Inflammatory macrophage (primary cell): ENCODE measurements at places on chromosomes 2 and 18.
A peak's percentile ranks its signal among the peaks of the same experiment; 100 is the strongest.

DNA sequence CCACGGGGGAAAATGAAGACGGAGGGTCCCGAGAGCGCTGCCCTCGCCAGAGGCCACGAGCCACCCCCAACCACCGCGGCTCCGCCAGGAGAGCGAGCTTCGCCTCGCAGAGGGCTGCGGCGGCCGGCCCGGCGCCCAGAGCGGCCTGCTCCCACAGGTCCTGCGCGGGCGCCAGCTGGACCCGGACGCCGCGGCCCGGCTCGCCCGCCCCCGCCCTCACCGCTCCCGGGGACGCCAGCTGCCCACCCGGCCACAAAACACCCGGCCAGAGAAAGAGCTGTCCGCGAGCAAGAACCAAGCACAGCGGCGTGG lies 709 bp downstream of the PTPN2 start:
- DNase-seq, result no peak

DNA sequence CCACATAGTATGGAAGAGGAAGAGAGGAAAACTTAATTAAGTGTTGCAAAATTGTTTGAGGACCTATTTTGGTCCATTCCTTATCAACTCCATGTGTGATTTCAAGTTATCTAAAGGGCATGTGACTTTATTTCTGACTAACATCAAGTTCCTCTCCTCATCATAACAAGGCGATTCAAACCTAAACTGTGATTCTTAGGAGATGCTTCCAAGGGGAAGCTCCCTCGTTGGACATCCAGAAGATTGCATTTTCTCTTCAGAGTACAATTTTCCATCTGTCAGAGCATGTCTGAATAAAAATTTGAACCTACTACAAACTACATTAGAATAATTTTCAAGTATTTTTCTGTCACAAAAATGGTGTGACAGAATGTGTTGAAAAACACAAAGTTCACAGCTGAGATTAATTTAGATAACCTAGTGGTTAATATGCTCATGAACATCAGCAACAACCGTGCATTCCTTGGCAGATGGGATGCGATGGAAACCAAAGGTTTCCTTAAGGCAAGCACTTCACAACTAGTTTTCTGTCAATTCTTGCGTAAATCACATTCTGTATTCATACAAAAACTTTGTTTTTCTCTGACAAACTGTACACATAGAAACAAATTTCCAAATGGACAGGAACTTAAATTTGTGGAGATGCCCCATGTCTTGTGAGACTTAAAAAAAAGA lies 4.2 kb downstream of the SFT2D3 start:
- DNase-seq, result peak; percentile 25

DNA sequence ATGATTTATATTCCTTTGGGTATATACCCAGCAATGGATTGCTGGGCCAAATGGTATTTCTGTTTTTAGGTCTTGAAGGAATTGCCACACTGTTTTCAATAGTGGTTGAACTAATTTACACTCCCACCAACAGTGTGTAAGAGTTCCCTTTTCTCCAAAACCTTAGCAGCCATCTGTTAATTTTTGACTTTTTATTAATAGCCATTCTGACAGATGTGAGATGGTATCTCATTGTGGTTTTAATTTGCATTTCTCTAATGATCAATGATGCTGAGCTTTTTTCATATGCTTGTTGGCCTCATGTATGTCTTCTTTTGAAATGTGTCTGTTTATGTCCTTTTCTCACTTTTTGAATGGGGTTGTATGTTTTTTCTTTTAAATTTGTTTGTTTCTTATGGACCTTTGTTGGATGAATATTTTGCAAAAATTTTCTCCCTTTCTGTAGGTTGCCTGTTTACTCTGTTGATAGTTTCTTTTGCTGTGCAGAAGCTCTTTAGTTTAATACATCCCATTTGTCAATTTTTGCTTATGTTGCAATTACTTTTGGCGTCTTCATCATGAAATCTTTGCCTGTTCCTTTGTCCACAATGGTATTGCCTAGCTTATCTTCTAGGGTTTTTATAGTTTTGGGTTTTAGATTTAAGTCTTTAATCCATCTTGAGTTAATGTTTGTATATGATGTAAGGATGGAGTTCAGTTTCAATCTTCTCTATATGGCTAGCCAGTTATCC lies 119.7 kb upstream of the XIRP2 start:
- no peak for DNase-seq

DNA sequence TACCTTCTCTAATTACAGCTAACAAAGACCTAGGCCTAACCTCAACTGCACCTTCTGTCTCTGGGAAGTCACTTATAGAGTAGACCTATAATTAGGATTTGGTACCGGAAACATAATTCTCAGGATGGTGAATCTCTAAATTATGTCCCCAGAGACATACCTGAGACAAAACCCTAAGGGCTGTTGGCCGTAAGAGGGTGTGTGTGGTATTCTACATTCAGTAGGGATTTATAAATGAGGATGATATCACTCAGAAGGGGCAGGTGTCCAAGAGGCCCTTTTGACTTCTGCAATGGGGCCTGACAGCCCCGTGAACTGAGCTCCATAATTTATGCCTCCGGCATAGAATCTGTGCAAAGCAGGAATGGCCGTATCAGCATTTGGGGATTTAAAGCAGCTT lies 13.5 kb upstream of the DARS1 start:
- DNase-seq, result no peak

- DNase-seq, result no peak
Measured at GRCh38 chr2:235383272-235383843, 110.5 kb upstream of the AGAP1 start.

DNA sequence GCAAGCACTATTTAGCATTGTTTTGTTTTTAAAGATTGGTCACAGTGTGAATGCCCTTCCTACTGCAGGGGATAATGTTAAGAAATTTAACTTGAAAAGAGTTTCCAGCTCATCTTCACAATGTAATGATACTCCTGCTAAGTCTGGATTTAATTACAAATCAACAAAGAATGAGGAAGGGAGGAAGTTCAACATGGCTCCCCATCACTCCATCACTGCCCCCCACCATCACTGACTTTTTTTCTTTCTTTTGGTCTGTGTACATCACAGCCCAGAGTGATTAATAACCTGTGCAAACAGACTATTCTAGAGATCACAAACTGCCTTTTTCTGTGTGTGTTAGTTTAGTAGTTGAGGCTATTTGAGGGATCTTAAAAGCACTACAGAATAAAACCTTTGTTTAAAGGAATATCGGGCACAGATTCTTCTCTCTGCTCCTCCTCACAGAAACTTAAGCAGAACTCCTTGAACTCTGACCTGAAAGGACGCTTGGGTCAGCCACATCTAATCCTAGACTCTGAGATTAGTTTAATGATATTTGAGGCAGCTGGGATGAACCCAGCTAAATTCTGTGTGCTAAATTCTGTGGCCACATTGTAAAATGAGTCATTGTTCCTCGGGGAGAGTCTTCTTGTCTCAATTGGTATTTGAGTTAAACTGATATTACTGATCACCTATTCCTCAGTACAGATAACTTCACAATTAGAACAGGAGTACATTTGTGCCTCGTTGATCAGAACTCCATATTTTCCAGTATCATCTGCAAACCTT lies 47.8 kb downstream of the SATB2 start:
- no peak for DNase-seq

DNA sequence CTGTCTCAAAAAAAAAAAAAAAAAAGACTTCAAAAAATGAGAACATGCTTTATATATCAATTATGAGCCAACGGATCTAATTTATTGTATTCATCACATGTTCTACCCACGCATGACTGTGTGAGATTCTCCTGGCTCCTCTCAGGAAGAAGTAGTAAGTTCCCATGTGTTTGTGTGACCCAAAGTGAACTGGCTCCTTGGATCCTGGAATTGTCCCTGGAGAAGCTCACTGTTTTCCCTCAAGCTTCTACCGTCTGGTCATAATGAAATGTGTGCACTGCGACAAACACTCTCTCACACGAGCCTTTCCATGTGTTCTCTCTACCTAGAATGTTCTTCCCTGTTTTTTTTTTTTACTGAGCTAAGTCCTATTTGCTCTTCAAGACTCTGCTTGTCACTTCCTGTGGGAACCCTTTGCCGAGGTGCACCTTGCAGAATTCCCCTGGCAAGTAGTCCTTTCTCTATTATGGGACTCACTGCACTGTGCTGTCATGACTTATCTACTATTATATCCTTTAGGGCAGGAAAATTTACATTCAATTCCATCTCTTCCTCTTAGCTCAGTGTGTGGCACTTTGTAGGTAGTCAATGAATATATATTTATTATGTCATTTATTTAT lies 83.2 kb upstream of the THOC1 start:
- no peak for DNase-seq

- peak; percentile 64 for DNase-seq
Measured at GRCh38 chr2:237500681-237501424, 13.8 kb downstream of the MLPH start.

- no peak for DNase-seq
Measured at GRCh38 chr2:10224734-10225133, 78.0 kb upstream of the HPCAL1 start.

- no peak for DNase-seq
Measured at GRCh38 chr2:41283079-41283775, 764.6 kb upstream of the PKDCC start.

DNA sequence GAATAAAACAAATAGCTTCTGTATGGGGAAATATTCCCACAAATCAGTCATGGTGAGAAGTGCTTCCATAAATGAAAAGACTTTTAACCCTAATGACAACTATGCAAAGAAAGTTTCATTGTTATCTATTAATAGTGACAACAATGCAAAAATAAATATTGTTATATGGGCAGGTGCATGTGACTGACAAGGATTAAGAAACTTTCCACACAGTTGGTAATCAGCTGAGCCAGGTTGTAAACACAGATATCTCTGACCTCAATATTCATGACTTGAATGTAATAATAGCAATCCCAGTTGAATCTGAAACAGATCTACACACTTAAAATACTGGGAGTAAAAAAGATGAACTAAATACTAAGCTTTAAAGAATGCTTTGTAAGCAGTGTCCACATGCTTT lies 517.0 kb upstream of the SOX11 start:
- DNase-seq, result no peak

DNA sequence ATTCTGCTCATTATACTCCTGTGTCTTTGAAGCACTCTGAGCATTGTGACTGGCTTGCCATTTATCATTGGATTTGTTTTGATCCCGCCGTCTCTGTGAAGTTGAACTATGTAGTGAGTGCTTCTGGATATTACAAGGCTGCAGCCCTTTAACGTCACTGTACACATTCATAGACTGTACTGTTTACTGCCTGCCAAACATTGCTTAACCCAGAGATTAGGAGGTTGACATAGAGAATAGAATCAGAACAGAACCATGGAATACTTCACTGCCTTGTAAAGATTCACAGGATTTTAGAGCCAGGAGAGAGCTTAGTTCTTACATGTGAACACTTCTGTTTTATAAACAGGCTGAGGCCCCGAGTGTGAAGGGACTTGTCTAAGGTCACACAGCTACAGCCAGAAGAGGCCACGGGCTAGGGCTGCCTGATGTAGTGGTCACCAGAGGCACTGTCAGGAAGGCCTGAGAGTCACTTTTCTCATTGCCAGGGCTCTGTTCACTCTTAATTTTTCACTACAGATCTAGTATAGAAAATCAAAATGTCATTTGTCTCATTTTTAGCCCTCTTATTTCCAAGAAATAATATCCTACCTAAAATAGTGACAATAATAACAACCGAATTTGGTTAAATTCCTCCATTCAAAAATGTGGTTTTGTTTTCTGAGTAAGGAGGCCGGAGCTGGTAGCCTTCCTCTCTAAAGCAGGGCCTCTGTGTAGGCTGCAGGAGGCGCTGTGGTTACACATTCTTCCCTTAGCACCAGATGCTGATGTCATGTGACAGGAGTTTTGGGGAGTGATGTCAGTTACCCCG lies 87.9 kb downstream of the UGGT1 start:
- DNase-seq, result peak; percentile 74

- DNase-seq, result peak; percentile 37
Measured at GRCh38 chr18:12658426-12659138, 675 bp upstream of the SPIRE1 start.

- DNase-seq, result no peak
Measured at GRCh38 chr2:219129589-219129988, 31.0 kb downstream of the NHEJ1 start.

DNA sequence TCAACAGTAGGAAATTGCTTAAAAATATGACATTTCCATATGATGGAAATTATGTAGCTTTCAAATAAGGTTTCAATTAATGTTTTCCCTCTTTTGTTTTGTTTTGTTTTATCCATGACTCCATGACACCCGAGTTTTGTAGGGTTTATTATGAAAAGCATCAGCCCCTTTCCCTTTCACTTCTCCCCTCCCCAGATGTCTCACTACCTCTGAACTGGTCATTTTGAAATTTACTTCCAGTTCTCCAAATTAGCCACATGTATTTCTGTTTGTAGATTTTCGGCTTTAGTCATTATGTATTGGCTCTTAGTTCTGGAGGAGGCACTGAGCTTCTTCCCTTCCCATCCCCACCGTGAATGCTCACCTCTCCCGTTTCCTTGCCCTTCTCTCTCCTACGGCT lies 18.6 kb upstream of the VPS4B start:
- DNase-seq, result peak; percentile 69

DNA sequence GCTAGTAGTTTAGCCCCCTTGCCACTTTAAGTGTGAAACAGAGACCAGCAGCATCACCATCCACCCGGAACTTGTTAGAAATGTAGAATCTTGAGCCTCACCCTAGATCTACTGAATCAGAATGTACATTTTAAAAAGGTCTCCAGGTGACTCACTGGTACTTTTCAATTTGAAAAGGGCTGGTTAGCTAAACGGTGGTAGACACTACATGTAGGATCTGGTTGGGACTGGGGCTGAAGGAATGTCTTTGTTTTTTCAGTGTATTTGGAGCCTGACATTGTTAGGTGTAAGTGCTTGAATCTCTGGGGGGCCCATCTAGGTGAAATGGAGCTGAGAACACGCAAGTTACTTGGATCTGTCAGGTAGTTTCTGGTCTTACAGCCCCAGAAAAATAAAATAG lies 44.0 kb upstream of the XPO1 start:
- no peak for DNase-seq

- DNase-seq, result peak; percentile 68
Measured at GRCh38 chr18:623761-624620, 27.2 kb downstream of the CLUL1 start.

DNA sequence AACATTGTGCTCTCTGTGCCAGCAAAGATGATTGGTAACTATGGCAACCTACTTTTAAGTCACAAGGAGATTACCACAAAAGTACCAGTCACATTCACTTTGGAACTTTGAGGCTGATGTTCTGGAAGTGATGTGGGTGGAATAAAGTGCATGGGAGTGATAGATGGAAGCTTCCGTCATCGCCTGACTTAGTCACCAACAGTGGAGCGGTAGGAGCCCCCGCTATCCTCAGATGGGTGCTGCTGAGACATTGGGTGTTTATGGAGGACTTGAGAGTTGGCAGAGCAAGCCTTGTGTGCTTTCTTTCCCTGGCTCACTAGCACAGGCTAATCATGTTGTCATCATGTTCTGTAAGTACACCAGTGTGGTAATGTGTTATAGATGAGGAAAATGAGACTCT lies 4.6 kb downstream of the PPP1R7 start:
- DNase-seq, result no peak

DNA sequence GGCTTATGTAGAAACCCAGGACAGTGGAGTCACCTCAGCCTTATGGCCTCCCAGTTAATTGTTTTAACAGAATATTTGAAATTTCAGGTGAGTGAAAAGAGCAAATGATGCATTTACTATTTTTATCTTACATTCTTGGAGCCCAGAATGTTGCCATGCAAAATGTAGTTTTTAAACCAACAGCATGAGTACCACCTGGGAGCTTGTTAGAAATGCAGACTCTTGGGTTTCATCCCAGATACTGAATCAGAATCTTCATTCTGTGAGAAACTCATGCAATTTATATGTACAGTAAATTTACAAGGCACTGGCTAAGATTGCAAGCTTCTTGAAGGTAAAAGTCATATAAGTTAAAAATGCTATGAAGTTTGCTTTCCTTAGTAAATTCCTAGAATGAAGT lies 654.5 kb upstream of the CDH2 start:
- no peak for DNase-seq
